RCC 7860 (cell line): ENCODE measurements at places on chromosomes 13 and 19.

- no peak for DNase-seq
Measured at GRCh38 chr13:24680258-24680920, at the start of gene ATP12A. TSS of gene ATP12A (plus strand) at chr13:24680408. CDS start at chr13:24680744, 336 bp downstream.

DNA sequence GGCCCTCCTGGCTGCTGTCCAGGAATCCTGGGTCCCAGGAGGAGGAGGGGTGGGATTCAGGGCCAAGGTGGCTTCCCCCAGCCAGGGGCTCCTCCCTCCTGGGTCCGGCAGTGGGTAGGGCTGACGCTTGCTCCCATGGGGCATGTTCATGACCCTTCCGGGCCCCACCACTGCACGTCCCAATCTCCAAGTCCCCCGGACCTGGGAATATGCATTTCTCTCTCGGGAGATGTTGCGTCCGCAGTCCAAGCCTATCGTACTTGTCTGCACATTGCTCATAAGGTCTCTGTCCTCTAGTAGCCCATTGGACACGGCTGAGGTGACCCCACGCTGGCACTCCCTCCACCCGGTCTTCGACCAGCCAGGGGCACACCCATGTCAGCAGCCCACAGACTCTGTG lies 192.3 kb downstream of the TEX29 start:
- no peak for DNase-seq

DNA sequence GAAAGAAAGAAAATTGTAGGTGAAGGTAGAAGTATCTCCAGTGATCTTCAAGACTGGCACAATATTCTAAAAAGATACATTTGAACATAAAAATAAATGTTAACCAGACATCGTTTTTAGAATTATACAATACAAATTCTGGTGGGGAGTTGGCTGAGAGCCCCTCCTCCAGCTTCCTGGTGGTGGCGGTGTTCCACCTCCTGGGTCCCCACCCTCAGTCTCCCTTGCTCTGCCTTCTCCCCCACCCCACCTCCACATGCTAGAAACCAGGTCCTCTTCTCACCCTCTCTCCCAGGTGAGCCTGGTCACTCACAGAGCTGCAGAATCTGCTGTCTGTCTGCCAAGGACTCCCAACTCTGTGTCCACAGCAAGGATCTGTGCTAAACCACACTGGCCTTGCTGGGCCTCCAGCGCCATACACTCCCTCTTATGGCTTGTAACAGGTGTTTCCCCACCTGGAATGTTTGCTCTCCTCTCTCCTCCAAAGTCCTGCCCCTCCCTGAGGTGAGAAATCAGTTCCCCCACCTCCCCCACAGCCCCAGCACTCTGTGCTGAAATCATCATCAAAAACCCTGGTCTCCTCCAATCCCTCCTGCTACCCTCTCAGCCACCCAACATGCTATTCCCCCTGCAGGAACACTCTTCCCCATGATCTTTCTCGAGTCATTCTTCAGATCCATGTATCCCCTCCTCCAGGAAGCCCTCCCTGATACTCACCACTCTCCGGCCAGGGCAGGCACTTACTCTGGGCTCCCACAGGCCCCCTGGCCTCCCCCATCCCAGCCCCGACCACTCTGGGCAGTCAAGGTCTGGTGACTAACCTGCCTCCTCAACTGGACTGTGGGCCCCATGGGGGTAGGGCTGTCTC lies 20.5 kb upstream of the CYP2S1 start:
- DNase-seq: no peak

DNA sequence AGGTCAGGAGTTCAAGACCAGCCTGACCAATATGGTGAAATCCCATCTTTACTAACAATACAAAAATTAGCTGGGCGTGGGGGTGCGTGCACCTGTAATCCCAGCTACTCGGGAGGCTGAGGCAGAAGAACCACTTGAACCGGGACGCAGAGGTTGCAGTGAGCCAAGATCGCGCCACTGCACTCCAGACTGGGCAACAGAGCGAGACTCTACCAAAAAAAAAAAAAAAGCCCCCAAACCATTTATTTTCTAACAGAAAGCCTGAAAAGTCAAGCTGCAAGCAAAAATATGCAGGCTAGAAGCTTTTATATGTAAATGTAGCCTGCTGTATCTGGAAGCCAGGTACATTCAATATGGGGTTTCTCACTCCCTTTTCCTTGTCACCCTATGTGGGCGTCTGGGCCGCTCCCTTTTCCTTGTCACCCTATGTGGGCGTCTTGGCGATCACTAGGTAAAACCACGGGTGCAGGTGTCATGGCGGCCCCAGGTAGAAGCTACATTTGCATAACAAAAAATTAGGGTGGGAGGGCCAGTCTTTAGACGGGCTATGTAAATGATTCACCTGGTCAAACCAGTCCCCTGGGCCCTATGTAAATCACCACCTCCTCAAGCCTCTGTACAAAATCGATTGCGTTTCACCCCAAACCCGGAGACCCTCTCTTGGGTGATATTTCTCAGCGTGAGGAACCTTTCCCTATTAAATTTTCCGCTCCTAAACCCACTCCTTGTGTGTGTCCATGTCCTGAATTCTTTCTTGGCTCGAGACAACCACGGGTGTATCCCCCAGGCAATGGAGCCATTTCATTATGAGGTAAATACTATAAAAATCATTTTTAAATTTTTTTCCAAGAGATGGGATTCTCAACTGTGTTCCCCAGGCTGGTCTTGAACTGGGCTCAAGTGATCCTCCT lies 2.1 kb downstream of the TRIM13 start:
- no peak for DNase-seq

- DNase-seq: no peak
Measured at GRCh38 chr13:62879071-62879470, 1463.4 kb upstream of the PCDH20 start.
